ENCODE measurements at places on chromosomes 6 and 20.
A peak's percentile ranks its signal among the peaks of the same experiment; 100 is the strongest.

GRCh38 chr6:144064402-144065212 lies 30.8 kb downstream of the SF3B5 start:
- DNase-seq: no peak

- DNase-seq: peak; percentile 24
These were observed 45.4 kb downstream of the MYO6 start for GRCh38 chr6:75794351-75794846.

DNA sequence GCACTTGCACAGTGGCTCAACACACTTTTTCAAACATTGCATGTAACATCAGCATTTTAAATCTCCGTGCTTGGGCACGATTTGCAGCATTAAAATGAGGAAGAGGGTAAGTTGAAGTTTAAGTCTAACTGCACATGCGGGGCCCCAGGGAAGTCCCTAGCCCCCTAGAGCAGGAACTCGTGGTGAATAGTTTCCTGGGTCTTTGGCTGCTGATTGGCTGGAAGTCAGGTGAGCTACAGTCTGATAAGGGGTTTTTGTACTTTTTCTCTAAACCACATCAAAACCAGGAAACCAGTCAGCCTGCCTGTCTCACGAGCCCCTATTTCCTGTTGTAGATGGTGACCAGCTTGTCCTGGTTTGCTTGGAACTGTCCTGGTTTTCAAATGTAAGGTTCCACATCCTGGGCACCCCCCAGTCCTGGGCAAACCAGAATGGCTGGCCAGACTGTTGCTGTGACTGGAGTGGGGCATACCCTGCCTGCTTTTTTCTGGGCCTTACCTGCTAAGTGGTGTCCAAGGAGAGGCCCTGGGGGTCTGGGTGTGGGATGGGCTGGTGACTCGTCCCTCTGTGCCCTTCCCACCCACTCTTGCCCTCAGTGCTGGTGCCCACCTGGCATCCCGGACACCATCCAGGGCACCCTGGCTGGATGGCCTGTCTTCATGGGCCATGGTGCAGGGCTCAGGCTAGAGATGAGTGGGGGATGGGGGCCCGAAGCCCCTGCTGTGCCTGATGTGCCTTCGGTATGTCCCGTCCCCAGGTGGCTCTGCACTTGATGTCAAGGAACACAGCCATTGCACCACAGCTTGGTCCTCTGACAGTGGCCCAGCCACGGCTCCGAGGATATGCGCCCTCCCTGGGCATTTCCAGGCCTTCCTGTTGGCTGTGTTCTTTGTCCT lies 31.8 kb downstream of the SUN5 start:
- peak; percentile 66 for DNase-seq

GRCh38 chr6:22146678-22146930 lies 150.2 kb downstream of the PRL start:
- no peak for DNase-seq

- DNase-seq: no peak
These were observed 96.0 kb downstream of the ADTRP start for GRCh38 chr6:11682561-11682975.

DNA sequence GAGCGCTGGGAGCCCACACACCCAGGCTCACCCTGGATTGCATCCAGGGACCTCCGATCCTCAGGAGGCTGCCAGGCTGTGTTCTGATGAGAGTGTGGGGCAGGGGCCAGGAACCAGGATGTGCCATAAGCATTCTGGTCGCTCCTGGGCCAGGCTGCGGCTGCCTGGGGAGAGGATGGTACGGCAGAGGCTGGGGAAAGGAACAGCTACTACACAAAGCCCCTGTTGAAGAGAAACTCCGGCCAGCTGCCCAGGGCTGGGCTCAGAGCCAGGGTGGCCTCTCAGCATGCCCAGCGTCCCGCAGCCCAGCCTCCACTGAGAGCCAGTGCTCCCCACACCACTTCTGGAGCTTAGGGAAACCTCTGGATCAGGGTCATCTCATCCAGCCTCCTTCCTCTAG lies 21.7 kb upstream of the OCSTAMP start:
- peak; percentile 83 for DNase-seq

DNA sequence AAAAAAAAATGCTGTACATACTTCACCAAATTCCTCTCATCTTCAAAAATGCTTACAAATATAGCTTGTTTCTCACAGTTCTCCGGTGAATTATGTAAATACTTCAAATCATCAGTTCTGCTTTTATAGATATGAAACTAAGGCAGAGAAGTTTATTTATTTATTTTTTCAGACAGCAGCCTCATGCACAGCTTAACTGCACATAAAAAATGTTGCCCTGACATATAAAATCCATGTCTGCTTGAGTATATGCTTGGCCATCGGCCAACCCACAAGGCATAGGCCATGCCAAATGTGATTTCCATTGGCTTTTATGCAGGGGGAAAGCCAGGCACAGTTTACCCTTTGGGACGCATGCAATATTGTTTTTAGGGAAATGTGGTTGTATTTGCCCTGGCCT lies 57.3 kb upstream of the PHACTR2 start:
- no peak for DNase-seq

DNA sequence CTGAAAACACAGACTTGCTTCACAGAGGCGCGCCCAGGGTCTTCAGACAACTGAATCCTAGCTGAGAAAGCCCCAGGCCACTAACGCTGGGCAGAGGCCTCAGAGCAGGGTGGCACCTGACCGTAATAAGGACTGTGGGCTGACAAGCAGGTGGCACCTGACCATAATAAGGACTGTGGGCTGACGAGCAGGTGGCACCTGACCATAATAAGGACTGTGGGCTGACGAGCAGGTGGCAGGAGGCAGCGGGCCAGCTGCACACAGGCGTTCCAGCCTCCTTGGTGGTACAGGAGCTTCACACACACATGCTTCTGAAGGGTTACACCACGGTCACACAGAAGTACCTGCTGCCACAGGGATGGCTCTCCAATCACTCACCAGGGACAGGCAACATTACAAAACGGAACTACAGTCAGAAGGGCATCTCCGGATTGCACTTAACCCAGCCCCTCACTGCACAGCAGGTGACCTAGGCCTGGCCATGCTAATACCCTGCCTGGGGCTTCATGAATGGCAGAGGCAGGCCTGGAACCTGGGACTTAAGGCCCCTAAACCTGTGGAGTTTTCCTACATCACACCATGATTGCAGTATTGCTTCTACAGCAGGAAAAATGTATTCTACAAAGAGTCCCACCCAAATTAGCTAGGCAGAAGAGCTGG lies 50.8 kb downstream of the PSMG4 start:
- DNase-seq: no peak

DNA sequence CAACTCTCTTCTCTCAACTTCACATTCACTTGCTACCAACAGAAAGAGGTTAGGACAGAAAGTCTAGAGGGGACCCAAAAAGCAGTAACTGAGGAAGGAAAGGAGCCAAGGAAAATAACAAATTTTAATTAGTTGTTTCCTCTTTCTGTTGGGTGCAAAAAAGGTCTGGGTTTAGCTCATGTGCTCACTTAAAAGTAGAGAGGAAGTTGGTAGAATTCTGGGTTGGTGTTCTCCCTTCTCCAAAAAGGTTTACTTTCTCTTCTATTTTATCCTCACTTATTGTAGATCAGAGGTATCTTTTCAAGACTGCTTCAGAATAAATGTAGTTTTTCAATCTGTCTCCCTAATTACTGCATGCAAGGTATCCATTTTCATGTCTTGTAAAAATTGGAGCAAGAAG lies 42.8 kb downstream of the MAP3K7 start:
- no peak for DNase-seq

- DNase-seq: peak; percentile 66
These were observed 36.0 kb upstream of the SMIM29 start for GRCh38 chr6:34284563-34285447.

DNA sequence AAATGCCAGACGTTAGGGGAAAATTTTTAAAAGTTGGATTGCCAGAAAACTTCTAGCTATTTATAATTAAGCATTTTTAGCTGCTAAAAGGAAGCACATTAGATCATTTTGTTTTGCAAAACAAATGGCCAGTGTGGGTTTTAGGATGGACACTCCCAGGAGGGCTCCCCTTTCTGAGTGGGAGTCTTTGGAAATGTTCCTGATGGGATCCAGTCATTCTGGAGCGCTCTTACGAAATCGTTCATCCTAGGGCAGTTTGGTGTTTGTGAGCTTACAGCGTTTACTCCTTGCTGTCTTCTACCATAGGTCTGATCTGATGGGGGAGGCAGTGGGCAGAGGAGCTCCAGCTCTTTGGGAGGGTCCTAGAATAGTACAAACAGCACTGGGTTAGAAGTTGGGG lies 14.7 kb downstream of the GNAS start:
- DNase-seq: no peak

- DNase-seq: no peak
These were observed 4.0 kb downstream of the DYNLT1 start for GRCh38 chr6:158640519-158640918.

DNA sequence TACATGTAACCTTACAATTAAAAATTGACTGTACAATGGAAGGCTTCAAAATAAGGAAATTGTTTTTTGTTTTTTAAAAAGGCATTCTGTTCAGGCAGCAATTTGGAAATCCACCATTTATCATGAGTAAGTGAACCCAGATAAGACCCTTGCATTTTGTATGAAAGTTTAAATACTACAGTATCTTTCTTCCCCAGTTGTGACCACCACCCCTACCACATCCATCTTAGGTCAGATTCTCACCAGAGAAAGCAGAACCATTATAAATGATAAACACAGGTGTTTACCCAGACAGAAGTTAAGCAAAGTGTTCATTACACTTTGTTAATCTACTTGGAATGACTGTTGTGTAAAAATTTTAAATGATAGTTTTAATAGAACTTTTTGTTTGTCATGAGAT lies 20.2 kb downstream of the SENP6 start:
- no peak for DNase-seq

- no peak for DNase-seq
These were observed 494.7 kb upstream of the MARCKS start for GRCh38 chr6:113362301-113363047.

Measured in COLO829 (cell line).